ENCODE measurements at places on chromosomes 4 and X.

- no peak for DNase-seq
These were observed 323.0 kb upstream of the BOD1L1 start for GRCh38 chr4:13950491-13950890.

DNA sequence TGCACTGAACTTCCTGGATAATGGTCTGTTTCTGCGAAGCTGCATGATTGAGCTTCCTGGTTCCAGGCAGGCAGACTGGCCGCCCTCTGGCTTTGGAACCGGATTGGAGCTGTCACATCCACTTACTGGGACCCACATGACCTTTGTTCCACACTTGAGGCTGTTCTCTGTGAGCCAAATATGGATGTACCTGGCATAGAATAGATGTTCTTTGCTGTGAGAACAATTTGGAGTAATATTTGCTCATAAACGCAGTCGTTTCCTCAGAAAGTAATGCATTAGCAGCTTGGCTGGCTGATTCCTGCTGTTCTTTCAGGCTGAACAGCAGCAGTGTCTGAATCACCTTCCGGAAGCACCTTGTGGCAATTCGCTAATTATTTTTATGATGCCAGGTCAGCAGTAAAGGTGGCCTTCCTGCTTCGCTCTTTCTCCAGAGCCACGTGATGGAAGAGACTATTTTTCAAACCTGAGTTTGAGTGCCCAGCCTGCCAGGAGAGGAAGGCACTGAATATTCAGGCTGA lies 78.1 kb upstream of the BOD1L1 start:
- DNase-seq, result no peak

DNA sequence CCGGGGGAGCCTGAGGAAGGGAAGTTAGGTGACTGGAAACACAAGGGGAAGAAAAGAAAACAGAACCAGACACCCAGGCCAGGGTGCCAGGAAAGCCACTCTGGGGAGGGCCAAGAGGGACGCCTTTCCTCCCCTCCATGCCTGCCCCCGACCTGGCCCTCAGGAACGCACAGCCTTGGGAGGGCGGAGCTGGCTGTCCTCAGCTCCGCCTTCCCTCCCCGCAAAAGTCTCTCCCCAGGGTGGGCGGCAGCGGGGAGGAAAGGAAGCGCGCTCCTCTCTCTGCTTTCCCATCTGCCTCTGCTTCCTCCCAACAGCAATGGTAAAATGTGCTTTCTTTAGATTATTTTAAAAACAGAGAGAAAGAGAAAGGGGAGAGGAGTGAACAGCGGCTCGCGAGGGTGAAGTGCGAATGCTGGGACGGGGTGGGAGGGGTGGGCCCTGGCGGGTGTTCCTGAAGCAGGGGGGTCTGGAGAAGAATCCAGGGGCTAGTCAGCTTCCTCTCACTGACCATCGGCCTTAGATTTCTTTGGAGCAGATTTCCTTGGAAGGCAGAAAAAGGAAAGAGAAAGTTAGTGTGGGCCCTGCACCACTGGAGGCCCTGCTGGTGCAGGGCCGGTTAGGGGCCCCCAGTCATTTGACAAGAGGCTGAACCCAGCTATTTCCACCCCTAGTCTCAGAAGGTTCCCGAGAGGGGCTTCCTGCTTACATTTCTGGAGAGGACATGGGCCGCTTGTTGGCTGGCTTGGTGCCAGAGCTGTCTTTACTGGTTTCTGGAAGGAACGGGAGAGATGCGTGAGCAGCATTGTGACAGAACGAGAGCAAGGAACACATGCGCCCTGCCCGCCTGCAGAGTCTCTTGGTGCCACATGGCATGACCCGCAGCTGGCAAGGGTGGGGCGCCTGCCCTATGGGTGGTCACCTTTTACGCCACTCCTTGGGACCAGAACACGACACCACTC lies 4.7 kb upstream of the RENBP start:
- no peak for DNase-seq

GRCh38 chr4:162782778-162783525 lies 383.7 kb downstream of the NAF1 start:
- no peak for DNase-seq

DNA sequence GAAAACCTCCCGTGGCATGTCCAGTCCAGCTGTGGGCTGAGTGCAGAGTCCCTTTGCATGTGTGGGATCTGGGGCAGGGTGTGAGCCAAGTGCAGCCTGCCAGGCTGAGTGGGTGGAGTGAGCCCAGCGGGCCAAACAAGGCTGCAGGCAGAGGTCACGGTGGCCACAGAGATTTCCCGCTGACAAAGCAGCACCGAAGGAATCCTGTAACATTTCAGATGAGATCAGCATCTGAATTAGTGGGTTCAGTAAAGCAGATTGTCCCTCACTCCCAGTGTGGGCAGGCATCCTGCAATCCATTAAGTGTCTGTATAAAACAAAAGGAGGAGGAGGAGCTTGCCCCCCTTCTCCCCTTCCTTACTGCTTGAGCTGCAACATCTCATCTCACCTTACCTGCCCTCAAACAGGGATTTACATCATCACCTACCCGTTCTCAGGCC lies 324.4 kb downstream of the FAT4 start:
- no peak for DNase-seq

- DNase-seq, result no peak
These were observed 19.5 kb upstream of the PDCL2 start for GRCh38 chr4:55611358-55612059.

- no peak for DNase-seq
These were observed 259.2 kb downstream of the GPC3 start for GRCh38 chrX:133726211-133726630.
